ENCODE measurements at places on chromosomes 3 and 15.

GRCh38 chr15:100931143-100931890 lies 12.2 kb downstream of the LRRK1 start:
- no peak for DNase-seq

- no peak for DNase-seq
These were observed 166.1 kb downstream of the OSBPL10 start for GRCh38 chr3:31815006-31815405.

- DNase-seq: no peak
These were observed 70.3 kb downstream of the ARNT2 start for GRCh38 chr15:80474224-80475215.

GRCh38 chr3:113906568-113907140 lies 41.2 kb upstream of the ZDHHC23 start:
- DNase-seq: no peak

- DNase-seq: no peak
These were observed 172.8 kb downstream of the OSBPL10 start for GRCh38 chr3:31808143-31808720.

DNA sequence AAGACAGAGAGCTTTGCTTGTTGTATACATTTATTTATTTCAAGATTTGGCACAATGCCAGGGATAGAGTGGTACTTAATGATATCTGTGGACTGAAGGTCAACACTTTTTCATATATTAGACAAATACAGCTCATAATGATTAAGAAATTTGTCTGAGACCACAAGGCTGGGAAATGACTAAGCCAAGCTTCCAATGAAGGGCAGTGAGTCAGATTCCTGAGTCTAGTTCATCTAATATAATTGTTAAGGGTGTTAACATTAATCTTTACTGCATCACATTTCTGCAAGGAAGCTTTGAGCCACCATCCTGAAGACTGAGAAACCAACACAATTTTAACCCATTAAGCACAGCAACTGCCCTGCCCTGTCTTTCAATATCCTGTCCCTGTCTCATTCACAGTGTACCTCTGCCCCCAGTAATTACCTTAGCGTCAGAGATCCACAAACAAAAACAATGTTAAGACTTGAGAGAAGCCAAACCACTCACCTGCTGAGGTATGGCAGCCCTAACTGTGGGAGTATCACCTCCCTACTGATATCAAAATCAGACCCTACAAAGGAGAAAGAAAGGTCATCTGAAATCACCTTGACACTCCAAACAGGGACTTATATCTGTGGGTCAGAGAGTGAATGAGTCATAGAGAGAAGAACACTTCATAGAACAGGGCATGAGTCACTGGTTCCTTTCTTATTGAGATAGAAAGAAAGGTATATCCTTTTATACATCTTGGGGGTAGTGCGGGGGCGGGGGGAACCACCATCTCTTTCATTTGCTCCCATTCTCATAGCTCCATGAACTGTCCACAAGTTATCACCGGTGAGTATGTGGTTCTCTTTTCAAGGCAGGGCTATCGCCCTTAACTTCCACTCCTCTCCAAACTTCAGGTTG lies 74.7 kb downstream of the MAGI1 start:
- DNase-seq: no peak

GRCh38 chr3:172131746-172132145 lies 92.4 kb downstream of the FNDC3B start:
- DNase-seq: no peak

DNA sequence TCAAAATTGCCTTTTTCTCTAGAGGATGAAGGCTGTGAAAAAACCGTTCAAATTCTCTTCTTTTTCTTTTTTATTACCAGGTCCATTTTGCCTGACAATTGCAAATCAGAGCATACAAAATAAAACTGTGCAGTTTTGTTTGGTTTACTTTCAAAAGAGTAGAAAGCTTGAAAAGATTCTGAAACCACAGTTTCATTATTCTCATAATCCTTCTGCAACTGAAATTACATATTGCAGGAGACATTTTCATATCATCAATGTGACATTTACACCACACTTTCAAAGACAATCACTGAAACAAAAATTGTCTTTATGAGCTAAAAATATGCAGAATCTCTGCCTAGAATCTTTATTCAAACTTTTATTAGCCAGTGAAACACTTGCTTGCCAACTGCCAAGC lies 296.4 kb upstream of the TPRG1 start:
- DNase-seq: no peak

- no peak for DNase-seq
These were observed 49.0 kb downstream of the POLQ start for GRCh38 chr3:121496786-121497185.

DNA sequence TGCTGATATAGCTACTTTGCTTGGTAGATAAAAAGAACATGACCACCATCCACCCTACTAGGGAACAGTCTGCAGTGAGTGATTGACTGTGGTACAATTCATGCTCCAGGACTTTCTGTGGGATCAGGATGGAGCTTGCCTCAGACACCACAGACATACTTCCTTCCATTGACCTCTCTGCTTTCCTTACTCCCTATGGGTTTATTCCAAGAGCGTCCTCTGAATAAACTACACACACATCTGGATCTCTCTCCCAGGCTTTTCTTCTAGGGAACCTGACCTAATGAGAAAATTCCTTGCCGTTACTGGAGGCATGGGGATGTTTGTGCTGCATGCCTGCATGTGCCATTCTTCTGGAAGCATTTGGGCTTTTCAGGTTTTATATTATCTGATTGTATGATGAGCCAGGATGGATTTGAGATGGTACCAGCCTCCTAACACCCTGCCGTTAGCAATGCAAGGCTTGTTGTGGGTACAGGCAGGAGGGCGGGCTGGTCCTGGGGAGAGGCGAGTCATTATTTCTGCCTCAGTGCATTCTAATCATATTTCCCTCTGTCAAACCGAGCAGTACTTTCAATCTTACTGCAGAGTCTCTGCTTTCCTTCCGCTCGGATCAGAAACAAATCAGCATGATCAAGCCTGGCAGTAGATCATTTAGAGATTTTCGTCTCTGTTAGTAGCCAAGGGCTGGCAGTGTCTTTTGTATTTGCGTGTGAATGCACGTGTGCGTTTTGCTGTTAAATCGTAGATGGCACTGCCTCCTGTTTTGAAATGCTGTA lies 279.2 kb downstream of the PDCD6IP start:
- no peak for DNase-seq

DNA sequence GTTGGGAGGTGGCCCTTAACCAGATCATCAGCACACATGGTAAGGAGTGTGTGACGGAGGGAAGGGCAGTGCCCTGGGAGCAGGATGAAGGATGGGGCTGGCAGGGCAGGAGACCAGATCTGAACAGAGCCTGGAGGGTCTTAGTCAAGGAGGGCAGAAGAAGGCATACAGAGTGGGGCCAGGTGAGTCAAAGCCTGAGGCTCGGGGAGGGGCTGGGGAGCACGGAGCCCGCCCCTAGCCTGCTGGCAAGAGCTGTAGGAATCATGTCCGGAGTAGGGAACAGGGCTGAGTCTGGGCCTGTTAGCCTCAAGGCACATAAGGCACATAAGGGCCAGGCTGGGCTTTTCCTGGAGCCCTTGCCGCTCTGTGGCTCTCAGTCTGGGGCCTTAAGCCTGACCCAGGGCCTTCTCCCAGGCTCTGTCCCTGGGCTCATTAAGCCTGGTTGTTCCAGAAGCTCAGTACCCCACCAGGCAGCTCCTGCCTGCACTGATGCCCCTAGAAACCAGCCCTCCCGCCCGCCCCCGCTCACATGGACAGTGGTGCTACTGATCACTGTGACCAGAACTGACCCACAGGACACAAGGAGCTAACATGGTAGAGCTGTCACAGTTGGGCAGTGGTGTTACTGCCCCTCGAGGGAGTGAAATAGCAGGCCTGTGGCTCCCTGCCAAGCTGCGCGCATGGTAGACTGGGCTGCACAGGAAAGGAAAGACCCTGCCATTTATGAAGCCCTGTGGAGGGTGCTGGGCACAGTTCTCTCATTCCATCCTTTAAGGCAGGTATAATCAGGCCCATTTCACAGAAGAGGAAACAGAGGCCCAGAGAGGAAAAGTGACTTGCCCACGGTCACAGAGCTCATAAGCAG lies 14.6 kb downstream of the ISG20 start:
- no peak for DNase-seq

DNA sequence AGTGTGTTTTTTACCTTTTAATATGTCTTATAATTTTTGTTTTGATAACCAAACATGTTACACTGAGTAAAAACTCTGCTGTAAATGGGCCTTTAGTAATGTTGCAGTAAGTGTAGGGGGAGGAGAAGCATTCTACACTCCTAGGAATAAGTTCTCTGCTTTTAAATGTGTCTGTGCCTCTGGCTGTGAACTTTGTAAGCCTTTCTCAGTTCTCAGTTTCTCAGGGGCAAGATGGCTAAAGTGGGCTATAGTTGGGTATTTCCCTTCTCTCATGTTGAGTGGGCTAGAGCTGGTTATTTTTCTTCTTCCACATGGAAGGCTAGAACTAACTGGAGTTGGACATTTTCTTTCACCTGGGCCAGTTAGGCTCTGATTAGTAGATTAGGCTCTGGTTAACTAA lies 75.3 kb upstream of the NUDT16 start:
- DNase-seq: no peak

DNA sequence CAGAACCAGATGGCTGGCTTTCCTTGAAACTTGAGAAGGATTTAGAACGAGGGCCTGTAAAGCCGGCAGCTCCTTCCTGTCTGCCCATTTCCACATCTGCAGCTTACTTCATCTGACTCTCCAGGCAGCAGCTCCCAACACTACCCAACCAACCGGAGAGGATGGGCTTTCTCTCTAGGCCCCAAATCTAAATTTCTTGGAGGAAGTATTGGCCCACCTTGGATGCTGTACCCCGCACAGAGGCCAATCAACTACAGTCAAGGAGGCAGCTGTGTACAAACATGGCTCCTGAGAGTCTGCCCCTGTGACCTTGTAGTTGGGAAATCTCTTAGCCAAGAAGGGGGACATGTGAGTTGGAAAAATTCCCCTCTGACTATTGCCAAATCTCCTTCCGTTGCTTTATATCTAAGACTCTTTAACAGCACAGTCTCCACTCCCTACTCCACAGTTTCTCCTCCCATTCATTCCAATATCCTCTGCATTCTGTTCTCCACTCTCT lies 8.0 kb upstream of the ACAP2 start:
- DNase-seq: no peak

DNA sequence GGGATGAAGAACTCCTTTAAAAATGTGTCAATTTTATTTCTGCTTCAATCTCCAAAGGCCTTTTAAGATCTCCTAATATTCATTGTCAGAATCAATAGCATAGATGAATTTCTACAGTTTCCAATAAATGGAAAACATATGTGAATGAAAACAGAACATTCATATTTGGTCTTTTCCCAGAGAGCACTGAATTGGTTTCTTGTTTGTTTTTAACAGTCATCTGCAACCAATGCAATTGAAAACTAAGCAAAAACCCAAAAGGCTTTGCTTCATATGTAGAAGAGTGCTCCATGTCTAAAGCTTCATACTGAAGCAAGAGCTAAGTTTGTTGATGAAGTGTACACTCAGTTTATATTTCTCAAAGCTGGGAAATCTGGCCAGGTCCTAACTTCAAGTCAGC lies 426.5 kb upstream of the CDIN1 start:
- DNase-seq: no peak

DNA sequence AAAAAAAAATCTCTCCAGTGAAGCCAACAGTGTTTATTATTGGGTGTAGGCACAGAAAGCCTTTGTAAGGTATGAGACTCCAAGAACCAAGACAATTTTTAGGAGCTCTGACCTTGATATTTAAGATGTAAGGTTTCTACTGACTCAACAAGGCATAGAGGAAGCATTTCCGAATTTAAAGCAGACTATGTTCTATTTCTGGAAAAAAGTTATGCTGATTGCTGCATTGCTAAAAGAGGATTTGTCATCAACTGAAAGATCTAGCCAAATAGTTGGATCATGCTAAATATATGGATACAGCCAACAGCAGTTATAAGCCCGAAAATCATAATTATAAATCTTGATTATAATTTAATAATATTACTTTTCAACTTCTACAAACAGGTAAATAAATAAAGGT lies 53.3 kb upstream of the MELTF start:
- DNase-seq: no peak

DNA sequence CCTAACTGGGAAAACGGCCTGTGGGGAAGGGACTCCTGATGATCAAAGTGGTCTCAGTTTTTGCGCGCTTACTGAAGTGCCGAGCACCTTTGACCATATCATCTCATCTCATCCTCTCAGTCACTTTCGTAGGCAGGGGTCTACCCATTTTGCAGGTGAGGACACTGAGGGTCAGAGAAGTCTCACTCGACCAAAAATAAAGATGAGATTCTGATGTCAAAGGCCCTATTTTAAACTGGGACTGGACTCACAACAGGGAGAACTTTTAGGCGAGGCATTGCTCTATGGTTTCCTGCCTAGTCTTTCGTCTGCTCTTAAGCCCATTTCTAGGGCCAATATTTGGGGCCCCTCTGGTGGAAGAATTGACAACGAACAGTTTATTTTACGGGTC lies 830 bp downstream of the SLC6A11 start:
- DNase-seq: no peak

- no peak for DNase-seq
These were observed 1.8 kb downstream of the WWTR1 start for GRCh38 chr3:149655826-149656574.
